ENCODE measurements at places on chromosomes 13 and 19. TPM values are rescaled to one million over a fixed set of nuclear protein-coding genes. Genes with fewer than 3 reads are reported as not detected.

DNA sequence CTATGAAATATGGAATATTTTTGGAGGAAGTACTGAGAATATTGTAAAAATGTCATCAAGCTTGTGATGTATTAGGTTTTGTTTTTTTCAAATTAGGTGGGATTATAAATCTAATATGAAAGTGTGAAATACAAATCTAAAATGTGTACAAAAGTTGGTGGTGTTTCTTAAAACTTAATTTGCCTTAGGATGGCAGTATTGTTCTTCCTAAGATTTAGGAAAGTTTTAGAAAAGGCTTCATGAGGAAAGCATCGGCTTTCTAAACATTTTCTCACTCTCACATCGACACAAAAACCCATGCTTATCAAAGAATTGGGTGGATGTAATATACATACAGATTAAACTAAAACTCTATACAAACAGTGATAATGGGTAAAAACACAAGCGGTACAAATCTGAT is 972.0 kb upstream of the PCDH20 start:
- no peak overlapping the region for H3K4me3 ChIP-seq
- no peaks in the 10 kb centered on the region for H3K4me1 ChIP-seq
- H3K27me3 ChIP-seq = no peaks in the 10 kb centered on the region
- DNase-seq = no peak
- H3K27ac ChIP-seq = no peak overlapping the region
- H3K36me3 ChIP-seq = no peaks in the 10 kb centered on the region

- DNase-seq = no peak
- peaks cover 43% of the 10 kb centered on the region for H3K4me1 ChIP-seq
- peaks cover 6% of the 10 kb centered on the region for H3K27me3 ChIP-seq
- peak overlapping the region; percentile 98 for H3K4me3 ChIP-seq
Observed at GRCh38 chr19:15417699-15418098, 1.1 kb downstream of the AKAP8L start.

DNA sequence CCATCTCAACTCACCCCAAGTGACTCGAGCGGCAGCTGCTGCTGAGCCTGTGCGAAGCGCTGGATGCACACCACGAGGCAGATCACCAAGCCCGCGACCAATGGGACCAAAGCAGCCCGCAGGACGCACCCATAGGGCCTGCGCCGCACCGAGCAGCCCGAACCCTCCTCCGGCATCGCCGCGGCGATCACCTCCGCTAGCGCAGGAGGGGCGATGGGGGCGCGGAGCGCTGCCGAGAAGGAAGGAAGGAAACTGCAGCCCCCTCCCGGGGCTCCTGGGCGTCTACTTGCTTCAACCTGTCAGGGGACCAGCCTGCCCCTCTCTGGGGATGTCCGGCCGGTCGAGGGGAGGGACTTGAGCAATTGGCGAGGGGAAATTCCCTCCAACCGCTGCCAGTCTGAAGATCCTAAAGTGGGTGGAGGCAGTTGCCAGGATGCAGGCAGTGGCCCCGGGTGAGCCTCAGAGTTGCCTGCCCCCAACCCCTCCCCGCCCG is at the start of gene CD70:
Gene CD70, minus strand, starts transcription at position 324 of the 493 bp plus-strand sequence. Its CDS starts 148 bp downstream, at position 176.
- H3K4me3 ChIP-seq = no peak within 1 kb of the TSS
- no peak within 1 kb of the TSS for H3K27ac ChIP-seq
- H3K4me1 ChIP-seq = peaks cover 19% of the 10 kb centered on the region
- no peaks in the 10 kb centered on the region for H3K36me3 ChIP-seq
- DNase-seq = no peak
- H3K27me3 ChIP-seq = peaks cover 48% of the 10 kb centered on the region

DNA sequence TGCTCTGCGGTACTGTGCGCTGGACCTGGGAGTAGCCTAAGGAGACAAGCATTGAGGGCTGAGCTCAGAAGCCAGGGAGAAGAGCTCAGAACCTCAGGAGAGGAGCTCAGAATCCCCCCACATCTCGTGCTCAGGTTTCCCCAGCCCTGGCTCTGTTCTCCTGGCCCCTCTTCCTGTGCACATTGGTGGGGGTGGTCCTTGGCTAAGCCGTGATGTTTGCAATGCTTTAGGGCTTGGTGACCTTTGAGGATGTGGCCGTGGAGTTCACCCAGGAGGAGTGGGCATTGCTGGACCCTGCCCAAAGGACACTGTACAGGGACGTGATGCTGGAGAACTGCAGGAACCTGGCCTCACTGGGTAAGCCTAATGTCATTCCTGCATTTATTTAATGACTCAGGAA is 6.6 kb downstream of the ZNF557 start:
- no peak for DNase-seq
- peaks cover 3% of the 10 kb centered on the region for H3K27me3 ChIP-seq
- H3K4me3 ChIP-seq = no peak overlapping the region
- H3K4me1 ChIP-seq = no peaks in the 10 kb centered on the region
- peaks cover 85% of the 10 kb centered on the region for H3K36me3 ChIP-seq
- H3K27ac ChIP-seq = no peak overlapping the region

DNA sequence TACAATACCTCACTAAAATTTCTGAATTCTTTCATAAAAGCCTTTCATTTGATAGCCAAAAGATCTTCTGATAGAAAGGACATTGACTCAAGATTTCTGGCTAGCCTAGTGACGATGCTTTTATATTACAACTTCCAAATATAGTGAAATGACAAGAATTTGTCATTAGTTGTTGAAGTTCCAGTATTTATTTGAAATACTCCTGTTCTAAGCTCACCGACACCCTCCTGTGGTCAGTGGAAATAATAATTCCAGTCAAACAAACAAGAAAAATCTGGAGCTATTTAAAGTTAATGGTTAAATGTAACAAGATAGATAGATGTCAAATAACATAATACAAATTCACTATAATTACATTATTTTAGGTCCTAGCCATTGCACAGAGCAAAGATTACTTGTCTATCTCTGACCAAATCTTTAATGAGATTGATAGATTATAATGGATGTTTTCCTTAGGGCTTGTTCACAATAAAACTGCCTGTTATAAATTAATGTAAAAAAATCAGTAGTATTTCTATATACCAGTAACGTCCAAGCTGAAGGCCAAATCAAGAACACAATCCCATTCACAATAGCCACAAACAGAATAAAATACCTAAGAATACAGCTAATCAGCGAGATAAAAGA is 195.5 kb downstream of the RGCC start:
- no peak overlapping the region for H3K27ac ChIP-seq
- H3K4me3 ChIP-seq = no peak overlapping the region
- H3K36me3 ChIP-seq = no peaks in the 10 kb centered on the region
- H3K27me3 ChIP-seq = no peaks in the 10 kb centered on the region

DNA sequence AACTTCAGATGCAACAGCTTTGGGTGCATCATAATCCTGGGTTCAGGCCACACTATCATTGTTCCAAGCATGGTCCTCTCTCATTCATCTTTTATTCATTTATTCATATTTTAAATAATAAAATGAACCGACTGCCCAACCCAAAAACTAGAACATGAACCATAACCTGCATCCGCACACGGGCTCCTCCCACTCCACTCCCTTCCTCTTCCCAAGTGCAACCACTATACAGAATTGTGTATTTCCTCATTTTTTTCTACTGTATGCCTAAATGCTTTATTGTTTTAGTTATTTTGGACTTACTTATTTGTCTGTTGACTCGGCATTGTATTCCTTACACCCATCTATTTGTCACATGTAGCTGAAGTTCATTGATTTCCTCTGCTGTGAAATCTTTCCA is 30.7 kb upstream of the POMP start:
- H3K36me3 ChIP-seq = no peaks in the 10 kb centered on the region
- H3K27me3 ChIP-seq = no peaks in the 10 kb centered on the region
- no peak overlapping the region for H3K4me3 ChIP-seq
- H3K27ac ChIP-seq = no peak overlapping the region

DNA sequence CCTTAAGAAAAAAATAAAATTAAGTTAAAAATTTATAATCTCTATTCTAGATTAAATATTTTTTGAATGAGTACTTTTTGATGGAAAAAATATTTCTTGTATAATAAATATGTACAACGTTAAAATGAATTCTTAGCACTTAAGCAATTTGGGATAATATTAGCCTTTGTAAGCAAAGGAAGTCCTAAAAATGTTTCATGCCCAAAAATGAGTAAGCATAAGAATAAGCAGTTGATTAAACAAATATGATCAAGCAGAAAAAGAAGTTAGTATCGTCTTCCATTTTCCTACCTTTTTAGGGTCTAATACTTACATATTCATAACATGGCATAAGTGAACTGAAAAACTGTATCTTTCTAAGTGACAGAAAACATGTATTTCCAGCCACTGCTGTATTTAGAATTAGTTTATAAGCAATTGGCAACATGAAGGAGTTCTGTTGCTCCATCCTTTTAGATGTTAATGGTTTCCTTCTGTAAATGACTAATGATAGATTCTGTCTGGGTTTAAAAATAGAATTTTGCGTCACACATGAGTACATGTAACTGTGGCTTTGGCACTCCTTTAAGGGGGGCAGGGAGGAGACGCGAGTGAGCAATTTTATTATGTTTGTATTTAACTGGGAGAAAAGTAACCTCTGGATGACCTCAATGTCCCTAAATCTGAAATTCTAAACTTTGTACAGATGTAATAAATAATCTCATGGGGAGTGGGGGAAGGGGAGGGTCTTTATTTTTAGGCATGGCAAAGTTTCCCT is 237.4 kb downstream of the RGCC start:
- peaks cover 18% of the 10 kb centered on the region for H3K36me3 ChIP-seq
- peak overlapping the region; percentile 79 for H3K4me3 ChIP-seq
- H3K27ac ChIP-seq = peak overlapping the region; percentile 92
- no peaks in the 10 kb centered on the region for H3K27me3 ChIP-seq

GRCh38 chr19:11578258-11579142 is 1.1 kb upstream of the ACP5 start:
- H3K4me3 ChIP-seq = no peak overlapping the region
- no peaks in the 10 kb centered on the region for H3K36me3 ChIP-seq
- peaks cover 14% of the 10 kb centered on the region for H3K4me1 ChIP-seq
- H3K27ac ChIP-seq = no peak overlapping the region

C19orf81 gene
- total RNA-seq = 0.94 TPM

PTH2 gene
- not detected for total RNA-seq

NEK5 gene
- total RNA-seq = not detected

GAPDHS gene
- total RNA-seq = not detected

ZNF723 gene
- not detected for total RNA-seq

SPINT2 gene
- total RNA-seq = 2.5 TPM

CLEC17A gene
- total RNA-seq = not detected

INAFM1 gene
- 13.4 TPM for total RNA-seq

Data from HFFc6 (cell line).